ENCODE measurements at places on chromosomes 7 and 10.

- DNase-seq = no peak
Measured at GRCh38 chr7:37068902-37069301, 344.6 kb upstream of the AOAH start.

GRCh38 chr10:4678023-4678950 is 147.7 kb upstream of the AKR1E2 start:
- no peak for DNase-seq

- DNase-seq = no peak
Measured at GRCh38 chr7:30225863-30226613, 58.4 kb upstream of the ZNRF2 start.

DNA sequence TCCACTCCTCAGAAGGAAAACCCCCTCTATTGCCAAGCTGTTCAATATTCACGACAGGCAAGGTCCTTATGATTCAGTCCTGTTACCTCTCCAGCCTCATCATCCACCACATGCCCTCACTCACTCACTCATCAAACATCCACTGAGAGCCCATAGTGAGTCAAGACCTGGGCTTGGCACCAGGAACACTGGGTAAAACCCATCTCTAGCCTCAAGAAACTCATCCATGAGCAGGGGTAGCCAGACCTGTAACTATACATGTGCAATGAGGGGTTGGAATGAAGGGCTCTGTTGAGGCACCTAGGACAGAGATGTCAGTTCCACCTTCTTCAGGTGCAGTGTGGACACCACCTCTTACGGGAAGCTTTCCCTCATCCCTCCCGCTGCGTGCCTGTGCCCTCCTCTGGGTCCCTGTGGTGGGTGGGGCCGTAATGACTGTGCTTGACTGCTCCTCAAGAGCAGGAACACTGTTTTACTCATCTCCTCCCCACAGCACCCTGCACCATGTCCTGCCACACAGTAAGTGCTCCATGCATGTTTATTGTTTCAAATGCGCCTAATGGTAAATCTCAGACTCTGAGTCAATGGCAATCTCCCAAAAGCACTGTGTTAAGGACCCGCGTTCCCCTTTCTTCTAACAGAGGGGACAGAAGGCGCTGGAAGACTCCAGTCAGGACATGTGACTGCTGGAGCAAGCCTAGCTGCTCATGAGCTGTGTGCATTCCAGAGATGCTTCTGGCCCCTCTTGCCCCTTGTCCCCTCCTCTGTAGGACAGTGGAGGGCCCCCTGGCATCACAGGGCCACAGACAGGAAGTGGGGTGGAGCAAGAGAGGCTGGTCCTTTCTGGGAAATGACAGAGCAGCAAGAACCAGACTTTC is 95.4 kb downstream of the HIPK2 start:
- no peak for DNase-seq

DNA sequence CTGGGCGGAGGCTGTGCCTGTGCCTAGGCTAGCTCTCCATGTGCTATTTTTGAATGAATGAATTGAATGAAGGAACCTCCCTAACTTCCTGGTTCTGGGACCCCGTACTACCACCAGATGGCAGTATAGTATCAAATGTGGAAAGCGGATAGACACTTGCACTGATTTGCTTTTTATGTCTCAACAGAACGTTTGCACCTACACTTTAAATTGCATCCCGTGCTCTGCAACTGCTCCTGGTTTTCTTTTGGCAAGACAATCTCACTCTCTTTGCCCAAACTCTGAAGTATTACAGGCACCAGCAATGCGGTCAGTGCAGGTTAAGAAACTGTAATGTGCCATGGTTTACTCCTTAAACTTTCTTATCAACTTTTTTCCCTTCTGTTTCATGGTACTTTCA is 6.5 kb downstream of the FZD8 start:
- DNase-seq = no peak

Data from stimulated activated CD8-positive, alpha-beta memory T cell treated with anti-CD3 and anti-CD28 coated beads, Interleukin-15, amount 100 ng/mL, for 4 hours (primary cell).